AG08396 (cell line): ENCODE measurements at places on chromosomes 13 and 19.

- no peak for DNase-seq
Observed at GRCh38 chr13:69619651-69620050, 488.0 kb upstream of the ATXN8OS start.

- DNase-seq, result no peak
Observed at GRCh38 chr19:5093297-5093928, 124.5 kb downstream of the KDM4B start.

- no peak for DNase-seq
Observed at GRCh38 chr13:36143738-36144137, 12.6 kb upstream of the DCLK1 start.

GRCh38 chr19:40341601-40342482 lies 6.4 kb downstream of the C19orf47 start:
- DNase-seq, result peak; percentile 41

DNA sequence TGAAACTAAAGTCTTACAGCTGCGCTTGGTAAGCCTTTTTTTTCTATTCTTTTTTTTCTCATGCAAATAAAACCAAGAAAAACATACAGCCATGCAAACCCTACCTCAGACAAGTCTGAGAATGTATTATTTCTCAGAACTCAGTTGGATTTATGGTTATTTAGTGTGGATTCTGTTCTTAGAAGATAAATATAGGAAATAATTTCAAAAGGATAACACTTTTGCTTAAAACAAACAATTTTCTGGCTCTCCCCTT lies 40.7 kb upstream of the TNFSF11 start:
- no peak for DNase-seq

- DNase-seq, result no peak
Observed at GRCh38 chr13:90389537-90389936, 958.0 kb upstream of the MIR17HG start.
